ENCODE measurements at places on chromosomes 7 and 10.

DNA sequence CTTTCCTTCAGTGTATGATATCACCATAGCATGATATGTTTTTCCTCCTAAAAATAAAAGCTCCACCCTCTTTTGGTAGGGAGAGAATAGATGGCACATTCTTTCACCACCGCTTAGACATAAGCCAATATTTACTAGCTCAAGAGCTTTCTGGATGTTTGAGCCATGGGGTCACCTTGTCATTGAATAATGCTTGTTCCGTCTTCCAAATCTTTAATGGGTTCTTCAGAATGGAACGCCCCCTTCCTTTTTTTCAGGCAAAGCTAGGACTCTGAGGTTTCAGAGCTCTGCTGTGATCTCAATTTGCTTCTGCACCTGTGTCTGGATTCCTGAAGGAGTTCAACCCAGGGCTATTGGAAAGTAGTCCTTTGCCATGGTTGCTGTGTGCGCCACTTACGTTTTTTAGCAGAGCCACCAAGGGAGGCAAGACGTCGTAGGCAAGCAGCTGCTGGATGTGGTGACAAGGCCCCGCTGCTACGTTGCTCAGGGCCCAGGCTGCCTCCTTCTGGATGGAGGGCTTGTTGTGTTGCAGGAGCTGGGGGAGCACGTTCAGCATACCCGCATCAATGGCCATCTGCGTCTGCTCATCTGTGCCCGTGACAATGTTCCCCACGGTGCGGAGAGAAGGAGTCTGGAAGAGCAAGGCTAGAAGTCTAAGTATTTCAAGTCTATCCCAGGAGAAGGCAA lies 23.2 kb downstream of the KPNA7 start:
- DNase-seq: no peak

DNA sequence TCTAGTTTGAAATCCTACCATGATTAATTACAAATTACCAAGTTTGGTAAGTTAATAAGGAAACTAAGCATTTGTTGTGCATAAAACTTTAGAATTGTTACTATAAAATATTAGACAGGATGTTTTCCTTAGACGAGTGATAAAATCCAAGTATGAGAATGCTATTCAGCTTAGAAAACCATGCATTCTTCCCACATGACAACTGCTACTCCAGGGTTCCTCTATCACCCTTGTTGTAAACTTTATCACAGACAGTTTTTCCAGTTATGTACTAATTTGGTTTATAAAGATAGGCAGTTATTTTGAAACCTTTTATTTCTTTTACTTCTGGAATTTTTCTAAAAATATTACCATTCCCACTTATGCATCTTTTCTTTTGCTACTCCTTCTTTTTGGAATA lies 52.0 kb downstream of the SIRT1 start:
- no peak for DNase-seq

DNA sequence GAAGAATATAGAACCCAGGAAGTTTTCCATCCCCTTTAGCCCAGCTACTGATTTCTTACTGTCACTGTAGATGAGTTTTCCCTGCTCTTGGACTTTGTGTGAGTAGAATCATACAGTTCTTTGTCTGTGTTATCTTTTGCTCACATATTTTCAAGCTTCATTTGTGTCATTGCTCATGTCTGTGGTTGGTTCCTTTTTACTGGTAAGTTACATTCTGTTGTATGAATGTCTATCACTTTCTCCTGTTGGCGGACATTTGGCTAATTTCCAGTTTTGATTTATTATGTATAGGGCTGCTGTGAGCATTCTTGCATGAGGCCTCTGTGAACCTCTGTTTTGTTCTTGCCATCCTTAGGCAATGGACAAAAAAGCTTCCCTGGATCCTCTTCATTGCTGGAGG lies 5.3 kb downstream of the GLRX3 start:
- DNase-seq: no peak

- no peak for DNase-seq
These were observed 9.1 kb downstream of the SDHAF3 start for GRCh38 chr7:97126483-97127171.

GRCh38 chr7:158111049-158111751 lies 476.4 kb downstream of the PTPRN2 start:
- DNase-seq: no peak

All from germinal center (tissue), 1 donor.